ENCODE measurements at places on chromosomes 12 and 14.

DNA sequence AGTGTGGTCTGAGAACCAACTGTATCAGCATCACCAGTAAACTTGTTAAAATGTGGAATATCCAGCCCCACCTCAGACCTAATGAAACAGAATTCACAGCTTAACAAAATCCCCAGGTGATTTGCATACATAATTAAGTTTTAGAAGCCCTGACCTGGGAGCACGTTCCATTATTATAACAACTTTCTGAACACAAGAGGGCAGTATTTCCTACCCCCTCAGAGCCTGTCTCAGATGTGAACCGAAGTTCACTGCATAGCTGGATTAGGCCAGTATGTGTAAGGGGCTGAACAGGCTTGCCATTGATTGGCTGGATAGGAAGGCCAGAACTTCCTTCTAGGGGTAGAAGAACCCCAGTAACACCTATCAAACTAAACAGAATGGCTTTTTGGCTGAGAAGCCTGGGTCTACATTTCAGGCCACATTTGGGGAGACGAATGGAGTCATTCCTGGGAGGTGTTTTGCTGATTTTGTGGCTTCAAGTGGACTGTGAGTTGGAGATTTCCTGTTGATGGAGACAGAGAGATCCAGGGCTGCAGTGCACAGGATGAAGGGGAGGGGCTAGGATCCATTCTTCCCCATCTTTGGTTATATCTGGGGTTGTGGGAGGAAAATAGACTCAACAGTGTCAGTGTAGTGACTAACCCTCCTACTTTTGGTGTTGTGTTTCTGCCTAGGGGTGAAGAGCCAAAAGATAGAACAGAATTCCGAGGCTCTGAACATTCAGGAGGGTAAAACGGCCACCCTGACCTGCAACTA is 94.7 kb upstream of the OR4E1 start:
- DNase-seq = peak; percentile 9

DNA sequence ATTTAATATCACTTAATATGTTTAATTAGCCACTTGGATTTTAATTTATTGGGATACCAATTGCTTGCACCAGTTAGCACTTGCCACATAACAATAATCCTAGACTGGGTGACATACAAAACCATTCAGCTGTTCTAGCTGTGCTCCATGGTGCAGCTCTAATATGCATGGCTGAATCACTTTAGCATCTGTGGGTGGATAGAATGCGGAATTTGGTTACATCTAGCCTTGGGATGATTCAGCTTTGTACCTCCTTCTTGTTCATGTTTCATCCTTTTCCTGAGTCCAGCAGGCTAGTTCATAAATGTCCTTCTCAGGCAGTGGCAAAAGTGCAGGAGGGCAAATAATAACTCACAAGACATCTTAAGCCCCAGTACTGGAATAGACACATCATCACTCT is 1263.0 kb downstream of the LRFN5 start:
- DNase-seq = no peak

- no peak for DNase-seq
Observed at GRCh38 chr12:132593521-132593920, 16.9 kb downstream of the LRCOL1 start.

DNA sequence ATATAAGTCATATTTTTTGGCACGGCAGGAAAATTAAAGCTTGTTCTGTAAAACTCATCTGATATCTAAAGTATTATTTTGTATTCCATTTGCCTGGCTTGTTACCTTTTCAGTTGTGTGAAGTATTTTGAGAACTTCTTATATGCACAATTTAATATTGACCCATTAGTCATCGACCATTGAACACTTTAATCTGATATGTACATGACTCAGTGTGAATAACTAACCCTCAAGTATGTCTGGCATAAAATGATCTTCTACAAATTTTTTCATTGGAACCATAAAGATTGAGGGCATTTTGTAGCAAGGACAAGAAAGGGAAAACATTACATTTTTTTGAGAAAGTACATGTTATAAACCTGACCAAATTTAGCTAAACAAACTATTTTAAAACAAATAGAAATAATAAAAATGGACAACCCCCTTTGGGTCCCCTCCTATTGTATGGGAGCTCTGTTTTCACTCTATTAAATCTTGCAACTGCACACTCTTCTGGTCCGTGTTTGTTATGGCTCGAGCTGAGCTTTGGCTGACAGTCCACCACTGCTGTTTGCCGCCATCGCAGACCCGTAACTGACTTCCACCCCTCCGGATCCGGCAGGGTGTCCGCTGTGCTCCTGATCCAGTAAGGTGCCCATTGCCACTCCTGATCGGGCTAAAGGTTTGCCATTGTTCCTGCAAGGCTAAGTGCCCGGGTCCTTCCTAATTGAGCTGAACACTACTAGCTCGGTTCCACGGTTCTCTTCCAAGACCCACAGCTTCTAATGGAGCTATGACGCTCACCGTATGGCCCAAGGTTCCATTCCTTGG is 118.8 kb downstream of the SLC6A15 start:
- DNase-seq = no peak

- no peak for DNase-seq
Observed at GRCh38 chr14:99647411-99647810, 2.5 kb downstream of the HHIPL1 start.

- no peak for DNase-seq
Observed at GRCh38 chr14:92351750-92352149, 28.8 kb downstream of the SLC24A4 start.

DNA sequence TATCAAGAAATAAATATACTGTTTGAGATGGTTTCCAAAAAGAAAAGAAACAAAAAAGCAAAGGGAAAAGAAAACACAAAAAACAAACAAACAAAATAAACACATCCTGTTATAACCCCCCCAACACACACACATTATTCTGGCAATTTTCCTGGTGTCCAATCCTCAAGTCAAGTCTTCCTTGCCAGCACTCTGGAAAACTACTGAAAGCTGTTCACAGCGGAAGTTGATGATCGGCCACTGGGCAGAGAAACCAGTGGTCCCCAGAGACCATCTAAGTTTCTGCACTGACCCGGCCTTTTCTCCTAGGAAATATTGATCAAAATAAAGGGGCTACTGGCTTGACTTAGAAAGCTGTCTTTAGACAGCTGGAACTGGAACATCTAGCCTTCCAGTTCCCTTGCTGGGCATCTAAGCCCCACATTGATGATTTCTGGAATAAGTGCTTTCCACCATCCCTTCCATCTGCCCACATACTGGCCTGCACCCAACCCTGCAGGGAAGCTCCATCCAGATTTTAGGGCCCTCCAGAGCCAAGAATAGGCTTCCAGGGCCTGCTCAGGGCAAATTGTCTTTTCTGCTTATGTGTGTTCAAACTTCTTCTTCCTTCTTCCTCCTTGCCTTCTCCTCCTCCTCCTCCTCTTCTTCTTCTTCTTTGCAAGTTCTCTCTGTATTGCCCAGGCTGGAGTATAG is 11.6 kb upstream of the PPP1CC start:
- no peak for DNase-seq

DNA sequence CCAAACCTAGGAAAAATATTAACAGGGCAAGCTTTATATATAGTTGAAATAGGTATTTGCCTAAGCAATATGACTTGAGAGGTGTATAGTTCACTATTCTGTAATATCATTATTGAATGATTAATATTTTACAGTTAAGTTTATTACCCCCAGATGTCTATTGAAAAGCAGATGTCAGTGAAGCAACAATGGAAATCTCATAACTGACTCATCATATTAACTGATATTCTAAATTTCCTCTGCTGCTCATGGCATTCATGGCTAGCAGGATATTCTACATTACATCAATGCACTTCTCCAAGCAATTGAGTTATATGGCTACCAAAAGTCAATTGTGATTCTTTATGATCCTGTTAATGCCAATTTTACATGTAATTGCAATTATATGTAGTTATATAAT is 9.7 kb upstream of the MAGOHB start:
- no peak for DNase-seq

DNA sequence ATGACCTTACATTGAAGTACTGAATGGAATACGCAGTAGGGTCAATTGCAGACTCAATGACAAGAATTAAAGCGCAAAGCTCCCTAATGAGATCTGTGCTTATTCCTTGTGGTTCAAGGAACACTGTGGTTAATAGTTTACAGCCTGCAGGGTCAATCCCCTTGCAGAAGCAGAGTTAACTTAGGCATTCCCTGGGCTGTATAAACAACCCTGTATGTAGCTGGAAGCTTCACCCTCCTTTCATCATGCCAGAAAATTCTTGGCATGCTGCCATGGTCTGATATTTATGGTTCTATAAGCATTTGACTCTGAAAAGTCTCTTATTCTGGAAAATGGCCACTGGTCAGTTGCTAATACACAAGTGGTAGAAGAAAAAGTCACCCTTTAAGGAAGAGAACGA is 227.7 kb downstream of the NOVA1 start:
- DNase-seq = no peak

DNA sequence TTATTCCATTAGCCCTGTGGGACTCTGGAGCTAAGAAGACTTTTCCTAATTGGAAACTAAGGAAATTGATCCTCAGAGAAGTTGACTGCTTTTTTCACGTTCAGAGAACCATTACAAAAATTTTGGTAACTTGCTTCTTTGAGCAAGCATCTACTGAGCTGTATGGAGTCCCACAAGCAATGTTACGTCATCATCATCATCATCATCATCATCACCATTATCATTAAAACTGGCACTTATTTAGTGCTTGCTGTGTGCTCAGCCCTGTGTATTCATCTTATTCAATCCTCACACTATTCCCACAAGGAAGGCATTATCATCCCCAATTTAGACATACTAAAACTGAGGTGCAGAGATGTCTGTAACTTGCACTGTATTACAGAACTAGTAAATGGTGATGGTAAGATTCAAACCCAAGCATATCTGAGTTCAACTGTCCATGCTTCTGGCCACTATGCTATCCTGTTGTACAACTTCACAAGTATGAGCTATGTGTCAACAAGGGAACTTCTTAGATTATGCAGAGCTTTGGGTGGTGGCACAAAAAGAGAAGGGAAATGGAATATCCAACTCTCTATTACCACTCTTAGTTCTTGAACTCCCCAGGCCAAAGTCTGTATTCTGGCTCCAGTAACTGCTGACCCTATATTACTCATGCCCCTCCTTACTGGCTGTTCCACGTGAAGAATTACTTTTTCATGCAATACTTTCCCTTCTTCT is 6.3 kb downstream of the KRT1 start:
- DNase-seq = no peak

DNA sequence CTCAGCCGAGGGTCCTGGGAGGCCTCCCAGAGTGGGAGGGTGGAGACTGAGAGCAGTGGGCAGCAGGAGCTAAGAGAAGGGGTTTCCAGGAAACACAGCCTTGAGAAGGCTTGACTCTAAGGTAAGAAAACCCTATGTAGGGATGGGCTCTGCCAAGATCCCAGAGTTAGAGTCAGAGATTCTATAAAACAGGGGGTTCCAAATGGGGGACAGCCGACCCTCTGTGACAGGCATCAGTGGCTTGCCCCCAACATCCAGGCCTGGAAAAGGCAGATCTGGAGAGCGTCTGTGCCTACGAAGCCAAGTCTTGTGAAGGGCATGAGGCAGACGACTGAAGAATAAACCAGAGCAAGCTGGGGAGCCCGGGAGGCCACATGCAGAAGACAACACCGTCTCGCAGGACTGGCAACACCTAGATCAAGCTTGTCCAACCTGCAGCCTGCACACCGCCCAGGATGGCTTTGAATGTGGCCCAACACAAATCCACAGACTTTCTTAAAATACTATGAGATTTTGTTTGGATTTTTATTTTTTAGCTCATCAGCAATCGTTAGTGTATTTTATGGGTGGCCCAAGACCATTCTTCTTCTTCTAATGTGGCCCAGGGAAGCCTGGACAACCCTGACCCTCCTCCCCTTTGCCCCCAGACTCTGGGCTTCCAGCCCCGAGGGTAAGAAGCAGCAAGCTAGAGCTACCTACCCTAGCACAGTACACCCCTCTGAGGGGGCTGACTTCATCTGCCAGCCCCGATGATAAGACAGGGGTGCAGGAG is 42.1 kb downstream of the PRMT8 start:
- no peak for DNase-seq

DNA sequence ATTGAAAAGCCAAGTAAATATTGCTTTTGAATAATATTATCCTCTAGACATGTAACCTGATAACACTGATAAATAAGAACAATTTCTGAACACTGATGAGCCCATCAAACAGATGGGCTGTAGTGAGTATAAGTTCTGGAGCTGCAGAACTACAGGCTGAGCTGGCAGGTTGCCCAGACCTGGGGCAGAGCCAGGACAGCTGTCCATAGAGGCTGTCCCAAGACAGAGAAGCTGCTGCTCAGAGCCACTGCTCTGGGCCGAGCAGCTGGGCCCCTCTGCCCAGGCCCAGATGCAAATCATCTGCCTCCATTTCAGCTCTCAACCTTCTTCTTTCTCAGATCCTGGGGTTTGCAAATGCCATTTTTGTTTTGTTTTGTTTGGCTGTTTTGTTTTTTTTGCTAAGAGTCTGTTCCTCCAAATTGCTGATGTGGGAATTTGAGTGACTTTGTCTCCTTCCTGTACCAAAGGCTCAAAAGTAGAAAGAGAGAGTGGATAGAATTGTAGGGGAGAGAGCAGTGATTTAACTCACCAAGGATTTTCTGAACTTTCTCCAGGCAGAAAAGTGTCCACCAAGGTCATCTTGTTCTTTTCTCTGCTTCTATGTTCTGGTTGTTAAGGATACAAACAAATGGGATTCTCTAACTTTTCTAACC is 4.0 kb upstream of the TESPA1 start:
- DNase-seq = no peak

GRCh38 chr14:104361101-104361591 is 218.4 kb upstream of the C14orf180 start:
- no peak for DNase-seq

DNA sequence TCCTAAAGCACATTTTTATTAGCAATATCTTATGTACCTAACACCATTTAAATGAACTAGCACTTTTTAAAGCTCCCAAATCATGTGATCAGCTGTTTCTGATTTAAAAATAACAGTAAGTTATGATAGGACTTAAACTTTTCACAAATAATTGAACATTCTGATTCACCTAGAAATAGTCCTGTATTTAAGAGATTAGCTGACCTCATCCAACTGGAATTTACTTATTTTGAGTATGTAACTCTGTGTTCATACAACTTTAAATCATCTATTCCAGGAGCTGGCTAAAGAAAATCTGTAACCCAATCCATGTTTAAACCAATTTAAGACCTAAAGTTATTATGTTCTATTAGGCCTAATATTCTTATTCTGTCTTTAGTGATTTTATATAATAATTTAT is 184.3 kb downstream of the CCDC91 start:
- DNase-seq = no peak

- DNase-seq = no peak
Observed at GRCh38 chr12:11882301-11883019, 188.3 kb upstream of the BCL2L14 start.

- no peak for DNase-seq
Observed at GRCh38 chr14:96586921-96587822, 85.0 kb downstream of the PAPOLA start.

- DNase-seq = no peak
Observed at GRCh38 chr12:29207120-29207519, 58.0 kb downstream of the FAR2 start.

DNA sequence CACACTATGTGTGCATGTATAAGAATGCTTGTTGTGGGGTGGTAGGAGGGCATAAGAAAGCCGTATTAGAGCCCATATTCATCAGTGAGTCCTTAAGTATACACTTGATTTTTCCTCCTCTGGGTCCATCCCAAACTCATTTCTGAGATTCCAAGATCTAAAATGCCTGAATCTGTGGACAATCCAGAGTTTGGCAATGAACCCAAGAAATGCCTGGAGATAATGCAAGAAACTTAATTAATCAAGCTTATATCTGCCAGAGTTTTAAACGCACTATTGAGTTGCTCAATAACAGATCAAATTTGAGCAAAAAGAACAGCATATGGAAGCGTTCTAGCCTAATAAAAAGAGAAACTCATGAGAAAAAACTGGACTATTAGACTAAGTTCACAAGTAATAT is 143.4 kb upstream of the NAV3 start:
- no peak for DNase-seq

All from CD4-positive, alpha-beta T cell (primary cell).